ENCODE measurements at places on chromosomes 2 and 18.

DNA sequence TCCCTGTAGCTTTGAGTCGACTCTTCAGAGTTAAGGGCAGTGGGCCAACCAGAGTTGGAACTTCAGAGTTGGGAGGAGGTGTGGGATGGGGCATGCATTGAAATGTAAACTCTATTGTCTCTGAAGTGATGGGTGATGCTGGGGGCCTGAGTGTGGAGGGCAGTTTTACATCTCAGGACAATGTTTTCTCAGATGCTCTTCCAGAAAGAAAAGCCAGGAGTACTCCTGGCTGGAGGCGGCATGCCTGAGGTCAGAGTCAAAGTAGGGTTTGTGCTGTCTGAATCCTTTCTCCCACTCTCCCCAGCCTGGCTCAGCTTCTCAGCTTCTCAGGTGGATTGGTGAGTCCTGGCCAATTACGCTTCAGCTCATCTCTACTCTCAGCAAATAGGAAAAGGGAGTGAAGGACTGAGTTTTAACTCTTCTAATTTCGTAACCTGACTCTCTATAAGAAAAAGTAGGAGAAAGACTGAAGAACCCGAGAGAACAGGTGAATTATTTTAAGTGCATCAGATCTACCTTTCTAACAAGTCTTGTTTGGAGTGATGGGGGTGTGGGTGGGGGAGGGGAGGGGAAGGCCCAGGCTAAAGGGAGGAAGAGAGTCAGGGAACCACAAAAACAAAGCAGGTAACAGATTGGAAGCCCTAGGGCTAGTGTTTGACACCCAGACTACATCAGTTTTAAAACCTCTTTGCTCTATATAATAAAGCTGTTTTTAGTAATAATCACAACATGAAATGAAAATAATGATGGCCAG lies 107.5 kb upstream of the PELI1 start:
- DNase-seq, result no peak

- no peak for DNase-seq
Measured at GRCh38 chr18:457140-457519, 43.4 kb downstream of the COLEC12 start.

GRCh38 chr2:195531754-195532153 lies 125.3 kb upstream of the SLC39A10 start:
- DNase-seq, result no peak

- peak; percentile 37 for DNase-seq
Measured at GRCh38 chr2:216216951-216217903, 108.1 kb downstream of the XRCC5 start.

DNA sequence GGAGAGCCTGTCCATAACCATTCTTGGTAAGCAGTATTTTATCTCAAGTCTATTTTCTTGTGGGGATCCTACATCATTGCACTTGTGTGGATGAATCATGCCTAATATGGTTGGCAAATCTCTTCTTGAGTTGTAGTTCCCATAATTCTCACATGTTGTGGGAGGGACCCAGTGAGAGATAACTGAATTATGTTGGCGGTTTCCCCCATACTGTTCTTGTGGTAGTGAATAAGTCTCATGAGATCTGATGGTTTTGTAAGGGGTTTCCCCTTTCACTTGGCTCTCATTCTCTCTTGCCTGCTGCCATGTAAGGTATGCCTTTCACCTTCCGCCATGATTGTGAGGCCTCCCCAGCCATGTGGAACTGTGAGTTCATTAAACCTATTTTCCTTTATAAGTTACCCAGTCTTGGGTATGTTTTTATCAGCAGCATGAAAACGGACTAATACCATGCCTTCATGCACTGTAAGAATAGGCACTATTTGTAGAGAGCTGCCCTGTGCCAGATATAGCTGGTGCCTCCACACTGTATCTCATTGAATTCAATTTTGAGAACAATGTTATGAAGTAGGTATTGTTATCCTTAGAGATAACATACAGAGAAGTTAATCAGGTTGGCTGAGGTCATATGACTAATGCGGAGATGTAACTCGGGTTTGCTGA lies 148.3 kb downstream of the PLCL1 start:
- peak; percentile 49 for DNase-seq

DNA sequence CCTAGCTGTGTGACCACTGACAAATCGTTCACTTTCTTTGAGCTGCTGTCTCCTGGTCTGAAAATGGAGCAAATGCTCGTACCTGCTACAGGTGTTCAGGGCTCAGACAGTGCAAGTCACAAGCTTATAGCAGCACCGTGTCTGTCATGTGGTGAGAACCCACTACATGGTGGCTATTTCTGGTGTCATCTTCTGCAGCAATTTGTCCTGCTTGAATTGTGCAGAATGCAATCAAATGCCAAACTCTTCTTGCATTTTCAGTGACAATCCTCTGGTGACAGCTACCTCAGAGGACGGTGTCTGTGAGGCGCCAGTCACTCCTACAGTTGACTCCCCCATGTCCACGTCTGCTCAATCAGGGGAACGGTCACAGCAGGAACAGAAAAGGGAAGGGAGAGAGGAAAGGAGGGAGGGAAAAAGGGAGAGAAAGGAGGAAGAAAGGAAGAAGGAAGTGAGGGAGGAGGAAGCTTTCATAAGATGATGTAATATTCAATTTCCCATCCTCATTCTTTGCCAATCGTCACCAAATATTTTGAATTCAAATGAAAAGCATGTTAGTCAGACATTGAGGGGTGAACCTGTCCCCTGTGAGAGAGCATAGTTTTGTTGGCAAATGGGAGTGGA lies 122.2 kb downstream of the BCL2 start:
- peak; percentile 47 for DNase-seq

DNA sequence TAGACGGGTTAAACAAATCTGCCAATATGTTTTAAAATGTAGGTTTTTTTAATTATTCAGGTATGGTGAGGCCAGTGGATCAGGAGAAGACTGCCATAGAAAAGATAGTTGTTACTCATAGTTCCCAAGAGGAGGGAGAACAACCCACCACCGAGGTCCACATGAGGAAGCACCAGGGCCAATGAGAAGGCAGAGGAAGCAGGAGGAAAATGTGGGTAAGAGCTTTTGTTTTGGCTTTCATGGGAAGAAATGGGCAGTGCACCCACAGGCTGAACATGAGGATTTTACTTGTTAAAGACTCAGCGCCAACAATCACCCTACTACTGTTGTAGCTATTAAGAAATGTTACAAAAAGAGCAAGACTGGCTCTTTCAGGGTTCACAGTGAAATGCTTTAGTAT lies 191.8 kb upstream of the HNMT start:
- DNase-seq, result no peak

GRCh38 chr2:99697811-99698568 lies 208.2 kb upstream of the REV1 start:
- no peak for DNase-seq

DNA sequence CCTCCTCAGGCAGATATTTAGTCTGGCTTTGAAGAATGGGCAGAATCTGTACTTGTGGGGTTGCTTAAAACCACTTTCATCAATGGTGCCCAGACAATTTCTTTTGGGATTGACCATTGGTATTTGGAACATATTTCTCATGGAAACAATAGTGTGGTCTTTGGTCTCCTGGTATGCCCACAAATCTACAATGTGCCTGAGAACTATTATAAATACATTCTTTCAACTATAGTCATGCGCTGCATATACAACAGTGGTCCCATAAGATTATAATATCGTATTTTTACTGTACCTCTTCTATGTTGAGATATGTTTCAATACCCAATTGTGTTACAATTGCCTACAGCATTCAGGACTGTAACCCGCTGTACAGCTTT lies 34.8 kb upstream of the PPP4R1 start:
- DNase-seq, result no peak

DNA sequence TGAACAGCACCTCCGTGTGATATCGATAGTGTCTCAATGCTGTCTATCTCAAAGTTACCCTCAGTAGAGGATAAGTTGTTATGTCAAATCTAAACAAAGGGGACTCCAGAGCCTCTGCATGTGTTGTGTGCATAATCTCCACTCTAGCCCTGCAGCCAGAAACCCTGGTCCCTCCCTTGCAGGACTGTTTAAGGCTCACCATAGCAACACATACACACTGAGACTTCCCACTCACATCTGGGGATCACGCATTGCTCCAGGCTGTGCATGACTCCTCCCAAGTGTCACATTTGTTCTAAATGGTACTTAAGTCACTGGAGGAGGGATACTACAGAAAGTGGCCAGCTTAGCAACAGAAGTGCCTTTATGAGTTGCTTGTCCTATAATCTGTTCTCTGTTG lies 258.6 kb upstream of the CRIM1 start:
- DNase-seq, result no peak

DNA sequence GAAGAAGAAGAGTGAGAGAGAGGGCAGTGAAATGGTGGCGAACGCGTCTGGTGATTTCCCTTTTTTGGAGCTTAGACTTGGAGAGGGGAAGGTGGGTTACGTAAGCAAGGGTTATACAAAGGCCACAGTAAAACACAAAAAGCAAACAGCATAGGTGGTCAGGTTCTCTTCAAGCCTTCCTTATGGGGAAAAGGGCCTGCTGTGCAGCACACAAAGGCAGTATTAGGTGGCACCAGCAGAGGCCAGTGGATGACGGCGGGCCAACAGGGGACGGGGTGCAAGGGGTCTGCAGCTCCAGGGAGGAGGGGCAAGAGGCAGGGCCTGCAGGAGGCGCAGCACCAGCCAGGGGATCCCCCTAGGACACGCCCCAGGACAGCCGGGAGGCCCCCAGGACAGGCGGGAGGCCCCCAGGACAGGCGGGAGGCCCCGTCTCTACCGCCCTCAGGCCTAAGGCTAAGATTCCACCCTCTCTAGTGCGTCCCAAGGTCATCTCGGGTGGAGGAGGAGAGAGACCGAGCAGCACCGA lies 32.6 kb upstream of the NPC1 start:
- peak; percentile 14 for DNase-seq

DNA sequence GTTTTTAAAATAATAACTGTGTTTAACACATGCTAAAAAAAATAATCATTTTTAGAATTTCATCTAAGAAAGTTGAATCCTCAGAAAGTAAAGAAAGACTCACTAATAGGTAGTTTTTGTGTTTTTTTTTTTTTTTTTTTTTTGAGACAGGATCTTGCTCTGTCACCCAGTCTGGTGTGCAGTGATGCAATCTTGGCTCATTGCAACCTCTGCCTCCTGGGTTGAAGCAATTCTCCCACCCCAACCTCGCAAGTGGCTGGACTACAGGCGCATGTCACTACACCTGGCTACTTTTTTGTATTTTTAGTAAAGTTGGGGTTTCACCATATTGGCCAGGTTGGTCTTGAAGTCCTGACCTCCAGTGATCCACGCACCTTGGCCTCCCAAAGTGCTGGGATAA lies 7.1 kb downstream of the CKAP2L start:
- DNase-seq, result peak; percentile 9

DNA sequence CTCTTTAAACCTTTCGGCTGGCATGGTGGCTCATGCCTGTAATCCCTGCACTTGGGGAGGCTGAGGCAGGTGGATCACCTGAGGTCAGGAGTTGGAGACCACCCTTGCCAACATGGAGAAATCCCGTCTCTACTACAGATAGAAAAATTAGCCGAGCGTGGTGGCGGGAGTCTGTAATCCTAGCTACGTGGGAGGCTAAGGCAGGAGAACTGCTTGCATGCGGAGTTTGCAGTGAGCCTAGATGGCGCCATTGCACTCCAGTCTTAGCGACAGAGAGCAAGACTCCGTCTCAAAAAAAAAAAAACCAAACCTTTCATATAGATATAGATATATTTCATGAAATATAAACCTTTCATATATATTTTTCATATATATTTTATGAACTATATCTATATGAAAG lies 864.7 kb downstream of the TRIB2 start:
- peak; percentile 13 for DNase-seq

- DNase-seq, result no peak
Measured at GRCh38 chr2:43708891-43709290, 32.7 kb upstream of the C1GALT1C1L start.

DNA sequence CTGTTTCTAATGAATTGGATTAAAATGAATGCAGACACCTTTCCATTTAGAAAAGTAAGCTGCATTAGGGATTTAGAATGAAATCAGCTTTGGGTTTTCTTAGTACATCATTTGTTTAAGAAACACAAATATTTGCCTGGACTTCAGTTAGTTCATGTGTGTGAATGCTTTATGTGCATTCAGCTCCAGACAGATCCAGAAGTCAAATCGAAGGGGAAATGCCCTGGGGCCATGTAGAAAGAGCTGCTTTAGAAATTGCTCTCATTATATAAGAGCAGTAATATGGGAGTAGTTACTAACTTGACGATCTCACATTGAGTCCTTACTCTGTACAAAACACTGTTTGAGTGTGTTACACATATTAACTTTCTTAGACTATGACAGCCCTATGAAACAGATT lies 88.0 kb upstream of the TTC39C start:
- DNase-seq, result no peak

DNA sequence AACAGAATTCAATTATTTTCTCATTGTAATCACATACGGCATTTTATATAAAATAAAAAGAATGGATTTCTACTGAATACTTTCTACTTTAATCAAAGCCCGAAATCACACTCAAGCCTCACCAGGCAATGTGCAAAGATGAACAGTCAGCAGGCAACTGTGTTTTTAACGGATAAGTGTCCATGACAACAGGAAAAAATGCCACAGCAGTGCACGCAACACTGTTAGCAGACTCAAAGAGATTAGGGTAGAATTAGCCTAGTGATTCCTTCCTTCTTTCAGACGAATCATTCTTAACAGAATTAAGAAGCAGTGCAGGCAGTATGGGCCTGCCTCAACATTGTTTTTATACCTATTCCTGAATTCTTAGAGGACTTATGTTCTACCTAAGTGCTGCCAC lies 135.6 kb downstream of the CDH2 start:
- DNase-seq, result no peak
